ENCODE measurements at places on chromosomes 5 and 9. TPM values are rescaled to one million over a fixed set of nuclear protein-coding genes. Genes with fewer than 3 reads are reported as not detected.

Gene MED22
- 19.4 TPM for total RNA-seq

Gene IER5L
- 5.5 TPM for total RNA-seq

Gene CCDC152
- total RNA-seq = 4.0 TPM

Gene PCAT7
- not detected for total RNA-seq

Gene FGF10
- total RNA-seq = not detected

Gene LARP1
- 188 TPM for total RNA-seq

Gene LCN10
- total RNA-seq = not detected

Gene SCAI
- 12.2 TPM for total RNA-seq

Gene ADGRD2
- not detected for total RNA-seq

All from thoracic aorta endothelial cell (primary cell).